ENCODE measurements at places on chromosomes 4 and X.

DNA sequence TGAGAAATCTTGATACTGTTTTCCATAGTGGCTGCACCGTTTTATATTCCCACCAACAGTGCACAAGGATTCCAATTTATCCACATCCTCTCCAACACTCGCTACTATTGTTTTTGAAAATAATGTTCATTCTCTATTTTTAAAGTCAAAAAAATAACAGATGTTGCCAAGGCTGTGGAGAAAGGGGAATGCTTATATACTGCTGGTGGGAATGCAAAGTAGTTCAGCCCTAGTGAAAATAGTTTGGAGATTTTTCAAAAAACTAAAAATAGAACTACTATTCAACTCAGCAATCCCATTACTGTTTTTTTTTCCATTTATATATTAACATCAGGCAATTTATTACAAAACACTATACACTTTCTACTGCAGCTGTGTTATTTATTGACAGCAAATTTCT is 208.7 kb downstream of the CBLL2 start:
- DNase-seq = no peak

DNA sequence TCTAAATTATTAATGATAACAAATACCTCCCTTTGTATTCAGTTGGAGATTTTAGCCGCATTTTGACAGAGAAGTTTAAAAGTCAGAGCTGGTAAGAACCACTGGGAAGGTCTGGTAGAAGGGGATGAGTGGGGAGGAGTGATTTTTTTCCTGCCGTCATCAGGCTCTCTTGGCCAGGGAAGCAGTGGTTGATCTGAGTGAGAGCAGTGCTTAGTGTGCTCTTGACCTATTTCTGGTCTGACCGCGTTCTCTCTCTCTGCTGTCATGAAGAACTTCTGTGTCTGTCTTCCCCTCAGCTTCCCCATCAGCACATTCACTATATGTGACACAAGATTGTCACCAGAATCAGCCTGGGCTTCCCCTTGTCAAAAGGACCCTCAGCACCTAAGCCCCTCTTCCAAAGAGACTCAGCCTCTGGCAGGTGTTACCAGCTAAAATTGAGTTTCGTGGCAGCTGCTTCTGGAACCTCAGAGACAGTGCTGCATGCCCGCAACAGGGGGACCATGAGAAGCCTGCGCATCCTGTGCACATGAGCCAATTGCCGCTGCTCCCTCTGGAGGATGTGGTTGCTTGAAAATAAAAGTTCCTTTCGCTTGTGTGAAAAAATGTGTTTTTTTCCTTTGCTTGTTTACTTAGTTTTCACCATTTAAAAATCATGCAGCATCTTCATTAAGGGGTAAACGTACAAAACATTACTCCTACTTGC is 268.9 kb downstream of the C4orf33 start:
- no peak for DNase-seq

GRCh38 chrX:70806081-70806480 is 102.4 kb downstream of the TEX11 start:
- no peak for DNase-seq

- no peak for DNase-seq
These were observed 177.2 kb downstream of the VSIG4 start for GRCh38 chrX:65862638-65863037.

DNA sequence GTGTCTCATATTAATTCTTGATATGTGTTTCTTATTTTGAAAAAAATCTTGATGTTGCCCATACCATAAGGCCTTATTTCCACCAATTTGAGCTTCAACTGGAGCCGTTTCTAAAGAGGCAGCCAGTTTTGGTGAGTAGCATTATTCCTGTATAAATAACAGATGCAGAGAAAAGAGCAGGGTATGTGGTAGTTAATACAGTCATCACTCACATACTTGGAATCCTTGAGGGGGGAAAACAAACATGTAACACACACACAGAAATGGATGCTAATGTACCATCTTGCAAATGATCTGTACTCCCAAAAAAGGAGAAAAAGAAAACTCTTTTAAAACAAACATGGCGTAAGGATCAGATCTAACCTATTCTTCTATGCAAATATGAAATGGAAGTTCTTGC is 389.7 kb downstream of the GPM6A start:
- no peak for DNase-seq

GRCh38 chr4:26873391-26874026 is 12.9 kb downstream of the STIM2 start:
- DNase-seq = no peak

GRCh38 chrX:32041181-32041580 is 969.3 kb upstream of the FTHL17 start:
- DNase-seq = peak; percentile 0

DNA sequence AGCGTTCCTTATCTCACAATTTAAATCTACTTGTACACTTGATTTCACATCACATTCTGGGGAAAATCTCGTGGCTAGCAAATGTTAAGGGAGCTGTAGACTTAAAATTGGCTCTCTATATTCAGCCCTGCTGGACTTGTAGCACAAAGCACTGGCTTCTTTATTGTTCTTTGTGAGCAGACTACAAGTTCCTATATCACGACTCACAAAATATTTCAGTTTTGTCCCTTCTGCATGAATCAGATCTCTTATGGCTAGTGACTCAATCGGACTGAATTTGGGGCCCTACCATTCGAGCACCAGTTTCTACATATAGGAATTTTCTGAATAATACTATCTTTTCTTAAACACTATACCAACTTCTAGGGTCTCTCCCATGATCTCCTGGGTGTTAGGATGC is 390.1 kb downstream of the ADAM29 start:
- no peak for DNase-seq
